ENCODE measurements at places on chromosomes 16 and 17.

- no peak for DNase-seq
Measured at GRCh38 chr17:7955414-7956227, 23.6 kb downstream of the CNTROB start.

GRCh38 chr17:42761638-42762037, 611 bp downstream of the RAMP2 start:
- DNase-seq, result no peak

DNA sequence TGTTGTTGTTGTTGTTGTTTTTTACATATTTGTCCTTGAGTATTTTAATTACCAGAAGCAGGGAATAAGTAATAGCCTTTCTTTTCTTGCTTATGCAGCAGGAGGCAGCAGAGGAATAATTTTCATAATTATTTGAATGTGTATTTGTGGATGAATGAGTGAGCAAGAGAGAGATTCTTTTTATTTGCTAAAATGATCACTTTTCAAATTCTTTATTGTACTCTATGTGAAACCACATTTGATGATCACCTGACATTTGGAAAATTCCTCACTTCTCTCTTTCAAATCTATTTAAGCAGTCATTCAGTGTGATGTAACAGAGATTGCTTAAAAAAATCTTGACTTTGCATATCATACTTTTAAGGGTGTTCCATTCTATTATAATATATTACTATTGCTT, 223.6 kb downstream of the BCAS3 start:
- DNase-seq, result no peak

- DNase-seq, result no peak
Measured at GRCh38 chr16:17334096-17334495, 136.7 kb downstream of the XYLT1 start.

DNA sequence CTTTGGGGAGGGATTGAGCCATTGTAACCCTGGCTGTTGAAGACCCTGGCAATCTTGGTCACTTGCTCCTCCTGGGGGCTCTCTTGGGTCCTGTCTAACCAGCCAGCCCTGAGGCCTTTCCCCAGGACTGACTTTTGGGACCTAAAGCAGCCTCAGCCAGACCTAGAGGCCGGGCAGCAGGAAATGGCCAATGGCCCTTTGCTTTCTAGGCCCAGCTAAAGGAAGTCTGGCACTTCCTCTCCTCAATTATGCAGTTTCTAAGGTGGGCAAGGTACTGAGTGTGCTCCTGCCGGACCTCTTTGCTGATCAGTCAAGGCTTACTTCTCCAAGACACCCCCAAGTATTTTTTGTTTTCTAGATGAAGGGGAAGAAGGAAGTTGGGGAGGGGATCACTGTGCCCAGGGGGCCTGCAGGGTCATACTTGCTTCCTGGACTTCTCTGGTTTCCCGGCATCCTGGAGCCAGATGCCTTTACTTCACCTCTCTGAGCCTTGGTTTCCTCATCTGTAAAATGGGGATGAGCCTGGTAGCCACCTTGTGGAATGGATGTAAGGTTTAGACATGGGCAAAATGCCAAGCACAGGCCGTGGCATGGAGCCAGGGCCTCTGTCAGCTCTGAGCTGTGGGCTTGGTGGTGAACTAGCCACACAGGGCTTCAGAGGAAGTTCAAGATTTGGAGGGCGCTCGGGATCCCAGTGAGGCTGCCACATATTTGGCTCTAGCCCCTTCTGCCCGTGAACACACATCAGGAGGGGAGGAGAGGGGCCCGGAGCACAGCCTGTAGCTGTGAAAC, 8.6 kb downstream of the CX3CL1 start:
- DNase-seq, result no peak

DNA sequence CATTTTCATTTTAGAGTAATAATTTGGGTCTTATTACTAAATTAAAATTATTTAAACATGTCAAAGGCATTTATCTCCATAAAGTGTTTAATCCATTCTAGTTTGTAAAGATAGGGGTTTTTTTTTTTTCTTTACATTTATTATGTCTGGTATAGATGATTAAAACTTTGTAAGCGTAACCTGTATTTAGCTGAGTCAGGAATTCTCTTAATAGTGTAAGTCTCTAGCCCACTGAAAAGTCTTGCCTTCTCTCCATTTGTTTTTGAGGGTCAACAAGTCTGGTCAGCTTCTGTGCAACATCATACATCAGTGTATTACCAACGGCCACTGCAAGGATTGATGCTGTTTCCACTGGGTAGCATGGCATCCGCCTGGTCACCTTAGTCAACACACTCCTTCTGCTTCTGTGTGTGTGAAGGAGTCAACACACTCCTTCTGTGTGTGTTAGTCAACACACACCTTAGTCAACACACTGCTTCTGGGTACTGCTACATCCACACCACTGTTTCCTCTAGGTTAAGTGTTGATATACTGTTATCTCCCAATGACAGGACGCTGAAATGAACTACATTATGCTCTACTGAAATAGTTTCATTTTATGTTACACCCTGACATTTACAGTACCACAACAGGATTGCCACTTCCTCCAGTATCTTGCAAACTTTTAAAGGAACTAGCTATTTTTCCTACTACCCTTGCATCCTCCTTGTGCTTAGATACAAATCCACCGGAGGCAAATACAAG, 37.3 kb upstream of the VWA3A start:
- no peak for DNase-seq

- DNase-seq, result no peak
Measured at GRCh38 chr17:66474258-66474657, 171.8 kb downstream of the PRKCA start.

DNA sequence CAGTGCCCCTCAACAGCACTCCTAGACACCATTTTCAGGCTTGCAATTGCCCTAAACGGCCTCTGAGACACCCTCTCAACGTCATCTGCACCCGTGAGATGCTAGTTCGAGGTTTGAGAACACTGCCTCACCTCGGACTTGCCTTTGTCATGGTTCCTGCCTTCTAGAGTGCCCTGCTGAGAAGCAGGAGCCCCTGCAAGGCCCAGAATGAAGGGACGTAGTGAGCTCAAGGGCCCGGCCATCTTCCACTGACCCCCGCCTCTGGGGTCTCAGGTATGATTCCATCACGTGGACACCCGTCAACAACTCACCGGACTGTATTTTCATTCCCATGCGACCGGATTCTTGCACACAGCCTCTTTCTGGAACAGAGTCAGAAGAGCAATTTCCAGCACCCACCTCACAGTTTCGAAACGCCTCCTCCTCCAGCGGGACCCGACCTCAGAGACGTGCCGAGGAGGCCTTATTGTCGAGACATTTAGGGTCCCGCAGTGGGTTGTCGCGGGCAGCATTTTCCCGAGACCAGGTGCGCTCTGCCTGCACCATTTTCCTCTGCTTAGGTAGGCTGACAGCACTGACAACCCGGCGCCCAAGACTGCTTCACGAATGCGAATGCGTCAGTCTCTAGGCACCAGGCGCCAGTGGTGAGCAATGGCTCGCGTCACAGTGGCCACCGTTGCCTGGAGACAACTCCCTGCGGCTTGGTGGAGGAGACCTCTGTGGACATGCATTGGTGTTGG, 999.9 kb downstream of the KCNJ18 start:
- no peak for DNase-seq

DNA sequence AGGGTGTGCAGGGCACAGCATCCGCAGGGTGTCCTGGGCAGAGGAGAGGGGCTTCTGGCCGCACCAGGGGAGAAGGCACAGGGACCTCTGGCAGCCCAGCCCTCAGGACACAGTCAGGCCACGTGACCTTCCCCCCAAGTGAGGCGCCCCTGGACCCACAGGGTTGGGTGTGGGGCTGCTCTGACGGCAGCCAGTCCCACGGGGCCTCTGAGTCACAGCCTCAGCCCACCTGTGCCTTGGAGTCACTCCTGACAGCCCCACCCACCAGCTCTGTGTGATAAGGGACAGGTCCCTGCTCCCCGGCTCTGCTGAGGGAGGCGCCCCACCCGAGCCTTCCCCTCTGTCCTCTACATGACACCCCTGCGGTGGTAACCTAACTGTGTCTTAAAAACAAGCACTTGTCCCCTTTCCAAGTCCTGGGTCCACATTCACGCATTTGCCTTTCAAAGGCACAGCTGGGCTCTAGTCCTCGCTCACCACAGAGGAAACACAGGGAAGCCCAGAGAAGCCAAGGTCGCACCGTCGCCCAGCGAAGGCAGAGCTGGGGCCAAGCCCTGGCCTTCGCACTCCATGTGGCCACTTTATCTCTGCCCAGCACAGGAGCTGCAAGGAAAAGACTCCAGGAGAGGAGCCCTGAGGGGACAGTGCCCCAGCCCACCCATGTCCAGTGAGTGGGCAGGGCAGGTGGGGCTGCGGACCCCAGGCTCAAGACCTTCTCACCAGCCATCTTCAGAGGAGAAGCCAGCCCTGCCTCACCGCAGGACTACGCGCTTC, 5.1 kb upstream of the NPTX1 start:
- DNase-seq, result no peak

DNA sequence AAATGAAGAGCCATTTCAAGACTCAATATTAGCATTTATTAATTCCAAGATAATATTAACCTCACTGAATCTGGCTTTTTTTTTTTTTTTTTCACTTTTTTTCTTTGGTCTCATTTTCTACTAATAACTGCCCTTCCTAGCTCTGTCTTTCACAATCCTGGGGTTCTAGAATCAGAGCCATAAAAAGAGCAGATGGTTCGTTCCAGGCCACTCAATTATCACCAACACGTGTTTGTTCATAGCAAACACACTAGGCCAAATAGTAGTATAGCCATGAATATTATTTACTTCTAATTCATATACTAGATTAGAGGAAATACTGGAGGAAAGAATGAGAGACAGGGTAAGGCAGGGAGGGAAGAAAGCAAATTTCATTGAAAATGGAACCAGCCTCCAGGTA, 39.8 kb downstream of the TEX2 start:
- no peak for DNase-seq

- DNase-seq, result no peak
Measured at GRCh38 chr17:40910441-40910841, 25.4 kb upstream of the KRT20 start.

GRCh38 chr17:66459811-66460270, 157.4 kb downstream of the PRKCA start:
- no peak for DNase-seq

- no peak for DNase-seq
Measured at GRCh38 chr16:83365166-83365565, 442.6 kb upstream of the HSBP1 start.

GRCh38 chr17:44770166-44770925, 11.6 kb downstream of the ADAM11 start:
- DNase-seq, result no peak

GRCh38 chr16:88071908-88072307, 120.7 kb downstream of the BANP start:
- DNase-seq, result no peak

DNA sequence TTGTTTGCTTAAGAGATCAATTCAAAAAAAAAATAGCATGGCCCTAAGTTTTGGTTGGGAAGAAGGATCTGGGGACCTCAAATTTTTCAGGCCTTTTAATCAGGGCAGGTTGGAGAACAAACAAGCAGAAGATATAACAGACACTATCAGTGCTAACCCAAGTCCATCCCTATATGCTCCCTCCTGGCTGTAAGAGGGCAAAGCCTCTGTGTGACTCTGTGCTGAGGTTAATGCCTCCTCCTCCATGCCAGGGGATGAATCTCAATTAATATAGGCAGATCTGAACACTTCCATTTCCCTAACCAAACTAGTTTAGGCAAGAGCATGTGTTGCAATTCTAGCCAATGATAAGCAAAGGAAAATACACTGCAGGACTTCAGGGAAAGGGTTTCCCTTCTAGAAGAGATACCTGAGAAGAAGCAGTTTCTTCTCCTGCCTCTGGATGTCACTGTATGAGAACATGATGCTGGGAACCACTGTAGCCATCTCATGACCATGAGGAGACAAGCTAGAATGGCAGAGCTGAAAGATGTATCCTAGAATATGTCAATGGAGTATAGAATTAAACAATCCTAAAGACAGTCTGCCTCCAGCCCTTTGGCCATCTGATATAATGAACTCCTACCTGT, 76.0 kb downstream of the CHD9NB start:
- no peak for DNase-seq

- DNase-seq, result no peak
Measured at GRCh38 chr17:48093341-48094045, 7.8 kb downstream of the CBX1 start.

DNA sequence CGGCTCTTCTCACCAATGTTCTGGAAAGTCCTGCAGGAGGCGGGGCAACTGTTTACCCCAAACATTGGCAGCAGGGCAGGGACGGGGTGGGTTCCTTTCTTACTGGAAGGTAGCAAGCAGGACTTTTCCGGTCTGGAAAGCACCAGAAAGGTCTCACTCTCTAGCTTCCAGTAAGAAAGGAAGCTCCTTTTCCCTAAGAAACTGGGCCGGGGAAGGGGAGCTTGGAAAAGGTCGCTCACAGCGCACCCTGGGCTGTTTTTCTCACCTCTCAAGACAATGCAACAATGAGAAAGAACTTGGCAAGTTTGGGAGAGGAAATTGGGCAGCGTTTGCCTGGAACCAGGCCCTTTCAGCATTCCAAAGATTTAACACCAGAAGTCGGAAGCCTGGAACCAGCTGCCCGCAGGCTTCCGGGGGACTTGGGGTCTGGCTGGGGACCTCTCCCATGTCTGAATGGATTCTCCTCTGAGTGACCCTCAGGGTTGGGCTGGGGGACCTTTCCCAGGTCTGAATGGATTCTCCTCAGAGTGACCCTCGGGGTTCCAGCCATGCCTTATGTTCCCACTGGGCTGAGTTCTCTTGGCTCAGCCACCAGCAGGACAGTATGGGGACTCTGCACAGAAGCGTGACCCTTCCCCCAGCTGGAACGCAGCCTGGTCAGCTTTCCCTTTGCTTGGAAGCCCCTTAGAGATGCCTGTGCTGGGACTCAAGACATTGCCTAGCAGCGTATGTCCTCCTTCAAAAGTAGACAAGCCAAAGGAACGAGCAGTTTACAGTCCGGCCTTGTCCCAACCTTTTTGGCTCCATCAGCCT, 166.5 kb upstream of the PLCG2 start:
- no peak for DNase-seq

DNA sequence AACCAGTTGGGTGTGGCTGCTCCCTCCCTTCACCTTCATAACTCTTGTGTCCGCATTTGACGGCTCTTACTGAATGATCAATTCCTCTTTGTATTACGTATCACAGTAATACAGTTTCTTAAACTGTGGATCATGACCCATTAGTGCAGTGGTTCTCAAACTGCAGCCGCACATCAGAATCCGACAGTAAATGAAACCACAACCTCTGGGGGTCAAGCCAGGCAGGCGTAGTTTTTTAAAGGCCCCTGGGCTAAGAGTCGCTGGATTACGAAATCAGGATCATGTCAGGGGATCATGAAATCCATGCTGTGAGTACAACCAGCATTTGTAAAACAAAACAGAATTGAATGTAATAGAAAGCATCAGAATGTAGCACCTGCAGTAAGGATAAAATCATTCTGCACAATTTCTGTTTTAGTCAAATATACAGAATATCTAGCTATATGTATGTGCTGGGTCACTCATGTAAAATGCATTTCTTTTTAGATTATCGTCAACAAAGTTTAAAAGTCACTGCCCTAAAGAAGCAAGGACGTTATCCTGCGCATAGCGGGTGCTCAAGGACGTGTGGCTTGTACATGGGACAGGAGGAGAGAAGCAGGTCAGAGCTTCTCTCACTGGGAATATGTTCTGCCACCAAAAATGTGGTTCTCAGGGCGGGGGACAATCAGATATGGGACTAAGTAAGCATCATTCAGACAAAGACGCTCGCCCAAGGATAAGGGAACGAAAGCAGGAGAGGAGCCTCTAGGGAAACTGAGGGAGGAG, 113.1 kb downstream of the ZFHX3 start:
- no peak for DNase-seq

- DNase-seq, result no peak
Measured at GRCh38 chr16:18932243-18932987, 6.2 kb upstream of the SMG1 start.

GRCh38 chr17:79239205-79239604, 164.6 kb downstream of the ENGASE start:
- no peak for DNase-seq

Data from left colon (tissue), 2 donors.